Right ventricle myocardium superior (tissue), 1 donor: ENCODE measurements at places on chromosomes 4 and X. TPM values are rescaled to one million over a fixed set of nuclear protein-coding genes. Genes with fewer than 3 reads are reported as not detected.

TENM3 gene
- 3.0 TPM for total RNA-seq

- no peak for DNase-seq
Observed at GRCh38 chr4:142322996-142323395, 523.1 kb downstream of the INPP4B start.

DNA sequence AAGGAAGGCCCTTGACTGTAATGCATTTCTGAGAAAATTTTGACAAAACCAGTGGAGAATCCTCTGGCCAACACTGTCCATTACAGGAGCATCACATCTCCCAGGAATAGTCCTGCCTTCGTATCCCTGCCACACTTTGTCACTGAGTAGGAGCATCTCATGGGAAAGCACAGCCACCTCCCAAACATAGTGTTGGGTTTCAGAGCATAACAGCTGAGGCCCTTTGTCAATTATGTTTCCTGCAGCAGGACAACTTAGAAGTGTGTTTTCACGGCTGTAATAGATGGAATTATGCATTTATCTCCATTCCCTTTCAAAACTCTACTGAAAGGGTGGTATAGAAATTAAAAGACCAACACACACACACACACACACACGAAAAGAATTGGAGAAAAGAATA, 91.1 kb upstream of the SMAD1 start:
- no peak for DNase-seq

DNA sequence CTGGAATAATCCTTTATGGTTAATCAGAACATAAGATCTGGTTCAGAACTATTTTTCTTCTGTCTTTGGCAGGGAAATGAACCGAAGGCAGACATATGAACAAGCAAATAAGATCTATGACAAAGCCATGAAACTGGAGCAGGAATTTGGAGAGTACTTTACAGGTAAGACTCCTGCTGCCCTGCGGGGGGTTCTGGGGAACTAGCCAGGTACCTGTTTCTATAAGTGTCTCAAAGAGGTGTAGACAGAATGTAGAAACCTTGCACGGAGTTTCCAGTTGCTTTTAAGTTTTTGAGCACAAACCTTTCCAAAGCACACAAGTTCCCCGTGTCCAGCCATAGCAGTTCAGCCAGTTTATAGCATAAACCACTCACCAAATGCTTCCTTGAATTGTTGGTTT, 56.2 kb downstream of the DLG3 start:
- DNase-seq: no peak

DNA sequence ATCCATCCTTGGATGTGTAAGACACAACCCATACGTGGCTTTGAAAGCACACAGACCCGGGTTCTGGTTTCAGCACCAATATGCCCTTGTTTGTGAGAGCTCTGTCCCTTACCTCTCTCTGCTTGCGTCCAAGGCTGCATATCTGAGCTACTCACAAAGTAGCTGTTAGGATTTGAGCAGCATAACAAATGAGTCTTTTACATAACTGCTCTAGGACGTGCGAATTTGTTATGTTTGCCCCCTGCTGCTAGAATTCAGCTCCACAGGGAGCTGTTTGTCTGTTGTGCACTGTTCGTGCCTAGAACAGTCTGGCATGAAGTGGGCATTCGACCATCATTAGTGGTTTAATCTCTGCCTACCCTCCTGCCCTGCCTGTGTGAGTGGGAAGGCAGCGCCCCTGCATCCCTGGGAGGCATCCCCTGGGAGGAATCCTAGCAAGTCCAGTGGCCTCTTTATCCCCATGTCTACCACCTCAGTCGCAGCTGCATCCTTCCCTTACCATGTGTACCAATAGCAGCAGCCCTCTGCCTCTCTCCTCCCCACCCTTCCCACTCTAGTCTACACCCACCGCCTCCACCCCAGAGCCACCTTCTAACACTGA, 42.1 kb downstream of the SLC2A9 start:
- no peak for DNase-seq
